ENCODE measurements at places on chromosomes 12 and 14.
A peak's percentile ranks its signal among the peaks of the same experiment; 100 is the strongest.

DNA sequence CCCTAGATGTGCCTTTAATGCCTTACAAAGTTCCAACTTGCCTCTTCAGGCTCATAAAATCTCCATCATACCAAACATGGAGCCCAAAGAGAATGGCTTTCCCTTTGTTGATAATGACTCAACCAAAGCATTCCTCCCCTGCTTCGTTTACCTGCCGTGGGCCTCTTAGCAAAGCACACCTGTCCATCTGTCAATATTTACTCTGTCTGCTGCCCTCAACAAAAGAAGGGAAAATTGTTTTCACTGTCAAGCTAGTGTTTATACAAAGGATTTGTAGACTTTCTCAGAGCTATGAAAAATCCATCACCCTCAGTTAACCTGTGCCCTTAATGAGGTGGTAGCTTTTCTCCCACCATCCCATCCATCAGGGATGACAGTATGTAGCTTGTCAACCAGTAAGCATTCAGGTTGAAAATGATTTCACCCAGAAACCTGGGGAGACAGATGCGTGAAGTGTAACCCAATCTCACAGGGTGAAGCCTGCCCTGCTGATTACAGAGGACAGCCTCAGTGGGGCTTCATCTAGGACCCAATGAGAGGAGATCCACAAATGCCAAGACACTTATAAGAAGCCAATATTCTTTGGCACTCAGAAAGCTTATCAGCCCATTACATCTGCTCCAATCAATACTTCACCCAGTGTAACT is 278.1 kb downstream of the NUAK1 start:
- no peak for DNase-seq

DNA sequence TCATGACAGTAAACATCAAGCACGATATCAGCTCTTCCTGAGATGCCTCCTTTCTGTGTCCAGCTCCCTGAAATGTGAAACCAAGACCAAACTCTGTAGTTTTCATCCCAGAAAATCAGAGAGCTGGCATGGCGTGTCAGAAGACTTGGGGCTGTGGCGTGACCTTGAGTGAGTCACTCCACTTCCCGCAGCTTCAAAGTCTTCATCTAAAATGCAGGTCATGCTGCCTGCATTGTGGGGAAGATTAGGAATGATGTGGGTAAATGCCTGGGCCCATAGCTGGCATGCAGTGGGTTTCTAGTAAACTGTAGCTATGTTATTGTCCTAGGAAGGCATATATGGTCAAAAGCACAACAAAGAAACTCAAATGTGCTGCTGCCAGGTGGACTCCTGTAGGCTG is 28.8 kb downstream of the OAS2 start:
- no peak for DNase-seq

DNA sequence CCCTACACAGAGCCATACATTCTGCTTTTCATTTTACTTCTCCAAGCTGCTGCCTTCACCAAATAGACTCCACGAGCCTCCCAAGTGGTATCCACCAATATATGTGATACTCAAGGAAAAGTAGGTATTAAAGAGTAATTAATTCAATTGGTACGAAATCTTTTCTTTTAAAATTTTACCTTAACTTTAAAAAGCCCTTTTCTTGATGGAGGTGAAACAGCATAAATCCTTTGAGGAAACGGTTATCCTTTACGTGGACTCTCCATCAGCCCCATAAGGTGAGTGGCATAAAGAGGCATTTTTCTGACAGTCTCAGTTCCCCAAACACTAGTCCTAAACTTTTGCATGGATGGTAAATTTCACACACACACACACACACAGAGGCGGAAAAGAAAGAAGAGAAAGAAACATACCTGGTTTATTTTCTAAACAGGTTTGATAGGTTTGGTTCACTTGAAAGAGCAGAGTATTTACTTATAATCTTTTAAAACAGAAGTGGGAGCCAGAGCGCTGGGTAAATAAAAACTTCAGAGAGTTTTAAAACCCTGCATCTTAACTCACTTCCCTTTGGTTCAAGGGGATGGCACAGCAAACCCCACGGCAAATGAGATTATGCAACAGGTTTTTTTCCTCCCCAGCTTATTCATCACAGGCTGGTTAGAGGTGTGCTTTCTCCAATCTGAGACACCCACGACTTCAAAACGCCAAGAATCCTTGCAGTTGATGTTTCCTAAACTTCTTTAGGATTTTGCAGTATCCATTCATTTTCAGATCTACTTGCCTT is 1.9 kb downstream of the DUSP16 start:
- peak; percentile 13 for DNase-seq

- no peak for DNase-seq
Observed at GRCh38 chr12:26297396-26298070, 102.2 kb downstream of the SSPN start.

GRCh38 chr14:95319312-95320077 is at the start of gene CLMN:
Gene CLMN, minus strand, starts transcription at chr14:95319908. Its CDS starts 116 bp downstream, at chr14:95319792.
- DNase-seq = peak; percentile 52

DNA sequence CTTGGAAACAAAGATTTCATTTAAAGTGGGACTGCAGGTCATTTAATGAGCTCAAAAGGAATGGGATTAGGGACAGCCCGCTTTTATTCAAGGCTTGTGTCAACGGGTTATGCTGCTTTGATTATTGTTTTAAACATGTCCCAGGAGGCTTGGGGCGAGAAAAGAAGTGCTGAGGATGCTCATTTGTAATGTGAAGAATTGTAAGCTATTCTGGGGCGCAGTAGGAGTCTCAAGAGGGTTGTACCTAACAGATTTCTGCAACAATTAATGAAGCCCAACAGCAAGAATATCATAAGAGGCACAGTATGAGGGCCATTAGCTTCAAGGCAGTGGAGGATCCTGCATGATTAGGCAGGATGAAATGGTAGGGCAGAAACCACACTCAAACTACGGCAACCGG is 122.5 kb downstream of the KTN1 start:
- no peak for DNase-seq

- DNase-seq = no peak
Observed at GRCh38 chr14:104805326-104805678, 4.4 kb downstream of the ZBTB42 start.

DNA sequence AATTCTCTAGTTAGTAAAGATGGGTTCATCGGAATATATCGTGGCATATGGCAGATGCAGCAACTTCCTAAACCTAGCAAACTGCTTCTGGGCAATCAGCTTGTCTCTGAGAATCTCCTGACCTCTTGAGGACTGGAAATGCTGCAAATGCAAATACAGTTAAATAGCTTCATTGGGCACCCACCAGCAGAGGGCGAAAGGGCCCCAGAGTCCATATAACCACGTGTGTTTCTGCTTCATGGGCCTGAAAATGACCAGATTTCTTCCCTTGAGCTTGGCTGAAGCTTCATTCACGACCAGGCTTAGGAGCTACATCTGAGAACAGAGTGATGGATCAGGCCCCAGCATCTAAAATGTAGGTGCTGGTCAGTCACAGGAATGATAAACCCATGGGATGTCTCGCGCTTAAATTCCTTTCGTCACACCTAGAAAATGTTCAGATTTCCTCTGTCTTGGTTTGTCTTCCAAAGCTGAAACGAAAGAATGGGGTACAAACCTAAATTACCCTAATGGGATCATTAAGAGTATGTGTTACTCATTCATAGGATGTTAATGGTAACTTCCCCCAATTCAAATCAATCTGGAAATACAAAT is 1482.5 kb upstream of the TMEM132C start:
- DNase-seq = peak; percentile 22

Data from memory B cell (primary cell).